Large intestine (tissue), 12 donors: ENCODE measurements at places on chromosomes 4 and X. TPM values are rescaled to one million over a fixed set of nuclear protein-coding genes. Genes with fewer than 3 reads are reported as not detected.

Gene CAMK2D
- 67.7 TPM for polyA plus RNA-seq

Gene TMEM144
- 93.1 TPM for polyA plus RNA-seq

Gene DGKK
- polyA plus RNA-seq = 0.09 TPM

Gene TEC
- 4.6 TPM for polyA plus RNA-seq

Gene GRPR
- 0.34 TPM for polyA plus RNA-seq
